ENCODE measurements at places on chromosomes 16 and 17. TPM values are rescaled to one million over a fixed set of nuclear protein-coding genes. Genes with fewer than 3 reads are reported as not detected.

DNA sequence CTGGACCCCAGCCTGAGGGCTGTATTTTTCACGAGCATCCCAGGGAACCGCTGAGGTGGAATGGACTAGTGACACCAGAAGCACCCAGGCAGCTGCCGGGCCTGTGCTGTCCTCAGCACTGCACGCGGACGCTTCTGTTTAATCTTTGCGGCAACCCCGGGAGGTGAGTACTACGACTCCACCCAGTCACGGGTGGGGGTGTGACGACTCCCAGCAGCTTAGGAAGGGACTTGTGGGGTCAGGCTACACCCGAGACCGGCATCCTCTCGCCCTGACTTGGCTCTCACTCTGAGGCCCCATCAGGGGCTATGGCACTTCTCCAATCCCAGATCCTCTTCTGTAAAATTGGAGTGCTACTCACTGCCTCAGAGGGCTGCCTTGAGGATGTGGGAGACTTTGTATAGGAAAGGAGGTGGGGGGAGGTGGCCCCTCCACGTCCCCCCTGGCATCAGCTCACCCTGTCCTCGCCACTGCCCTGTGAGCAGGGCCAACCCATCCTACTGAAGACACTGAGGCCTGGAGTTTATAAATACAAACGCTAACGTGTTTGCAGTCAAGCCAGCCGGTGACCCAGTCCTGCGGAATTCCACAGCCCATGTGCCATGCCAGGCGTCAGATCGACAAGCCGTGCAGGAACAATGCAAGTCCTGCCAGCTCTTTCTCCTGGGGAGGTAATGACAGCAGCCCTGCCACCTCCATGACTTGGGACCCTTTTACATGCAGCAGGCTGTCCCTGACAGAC lies 44.4 kb downstream of the PPL start:
- DNase-seq: no peak

The USP31 gene
- 6.4 TPM for polyA plus RNA-seq

GRCh38 chr17:44797802-44798201 lies 32.3 kb downstream of the GJC1 start:
- no peak for DNase-seq

DNA sequence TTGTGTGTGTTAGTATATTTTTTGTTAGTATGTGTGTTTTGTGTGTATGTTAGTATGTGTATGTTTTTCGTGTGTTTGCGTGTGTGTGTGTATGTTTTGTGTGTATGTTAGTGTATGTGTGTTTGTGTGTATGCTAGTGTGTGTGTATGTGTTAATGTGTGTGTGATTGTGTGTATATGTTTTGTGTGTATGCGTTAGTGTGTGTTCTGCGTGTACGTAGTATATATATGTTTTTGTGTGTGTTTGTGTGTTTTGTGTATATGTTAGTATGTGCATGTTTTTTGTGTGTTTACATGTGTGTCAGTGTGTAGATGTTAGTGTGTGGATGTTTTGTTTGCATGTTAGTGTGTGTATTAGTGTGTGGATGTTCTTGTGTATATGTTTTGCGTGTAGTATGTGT lies 29.6 kb downstream of the RBFOX1 start:
- DNase-seq: no peak

GRCh38 chr16:89422905-89423630 lies 67.3 kb downstream of the ANKRD11 start:
- no peak for DNase-seq

DNA sequence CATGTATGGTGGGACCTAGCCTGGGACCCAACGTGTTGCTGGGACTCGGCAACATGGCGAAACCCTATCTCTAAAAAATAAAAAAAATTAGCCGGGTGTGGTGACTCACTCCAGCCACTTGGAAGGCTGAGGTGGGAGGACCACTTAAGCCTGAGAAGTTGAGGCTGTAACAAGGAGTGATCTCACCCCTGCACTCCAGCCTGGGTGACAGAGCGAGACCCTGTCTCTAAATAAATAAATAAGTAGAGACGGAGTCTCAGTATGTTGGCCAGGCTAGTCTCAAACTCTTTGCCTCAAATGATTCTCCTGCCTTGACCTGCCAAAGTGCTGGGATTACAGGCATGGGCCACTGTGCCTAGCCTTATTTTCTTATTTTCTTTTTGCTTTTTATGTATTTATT lies 10.1 kb upstream of the CNP start:
- DNase-seq: no peak

GRCh38 chr16:77330332-77331042 lies 104.3 kb downstream of the ADAMTS18 start:
- no peak for DNase-seq

DNA sequence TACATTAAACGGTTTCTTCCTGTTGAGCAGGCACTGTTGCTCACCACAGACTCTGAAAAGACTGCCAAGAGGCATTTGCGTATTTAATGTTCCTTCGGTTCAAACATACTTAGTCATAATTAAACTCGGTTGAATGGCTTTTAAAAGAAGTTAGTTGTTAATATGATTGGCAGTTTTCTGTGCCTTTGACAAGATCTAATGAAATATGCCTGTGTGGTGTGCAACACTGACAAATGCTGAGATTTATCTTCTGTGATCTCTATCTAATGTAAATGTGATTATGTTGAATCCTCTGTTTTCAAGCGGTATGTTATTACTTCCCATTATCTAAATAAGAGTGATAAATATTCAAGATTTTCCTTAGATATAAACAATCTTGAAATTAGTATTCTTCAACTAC lies 1046.6 kb downstream of the CDH8 start:
- no peak for DNase-seq

DNA sequence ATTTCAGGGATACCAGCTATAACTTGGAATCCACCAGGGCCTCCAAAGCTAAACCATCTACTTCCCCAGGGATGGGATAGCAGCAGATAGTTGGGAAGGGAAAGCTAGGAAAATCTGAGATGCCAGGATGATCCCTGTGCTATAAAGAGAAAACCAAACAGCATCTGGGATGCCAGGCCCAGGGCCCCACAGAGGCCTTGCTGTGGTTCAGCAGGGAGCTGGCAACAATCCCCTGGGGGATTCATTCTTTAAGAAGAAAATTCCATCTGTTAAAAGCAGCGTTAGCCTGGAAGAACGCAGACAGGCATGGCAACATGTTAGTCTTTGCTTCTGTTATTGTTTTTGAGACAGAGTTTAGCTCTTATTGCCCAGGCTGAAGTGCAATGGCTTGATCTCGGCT lies 16.6 kb downstream of the MYO18A start:
- no peak for DNase-seq

- DNase-seq: no peak
Measured at GRCh38 chr16:78259873-78260272, 160.4 kb downstream of the WWOX start.

DNA sequence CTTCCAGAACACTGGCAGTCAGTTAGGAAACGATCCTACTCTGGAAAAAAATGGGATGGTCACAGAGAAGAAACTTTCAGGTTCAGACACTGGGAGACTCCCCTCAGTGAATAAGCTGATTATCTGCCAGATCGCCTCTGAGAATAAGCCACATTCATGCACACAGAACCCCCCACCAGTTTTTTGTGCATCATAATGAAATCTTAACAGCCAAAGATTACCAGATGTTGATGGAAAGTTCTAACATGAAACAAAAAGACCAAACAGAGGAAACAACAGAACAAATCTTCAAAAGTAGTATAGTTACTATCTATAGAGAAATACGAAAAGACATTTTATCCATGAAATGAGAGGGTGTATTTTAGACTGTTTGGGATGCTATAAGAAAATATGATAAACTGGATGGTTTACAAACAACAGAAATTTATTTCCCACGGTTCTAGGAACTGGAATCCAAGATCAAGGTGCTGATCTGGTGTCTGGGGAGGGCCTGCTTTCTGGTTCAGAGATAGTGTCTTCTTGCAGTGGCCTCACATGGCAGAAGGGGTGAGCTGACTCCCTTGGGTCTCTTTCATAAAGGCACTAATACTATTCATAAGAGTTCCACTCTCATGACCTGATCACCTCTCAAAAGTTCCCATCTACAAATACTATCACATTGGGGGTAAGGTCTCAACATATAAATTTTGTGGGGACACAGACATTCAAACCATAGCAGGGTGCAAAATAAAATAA lies 8.0 kb upstream of the AMZ2 start:
- DNase-seq: no peak

- no peak for DNase-seq
Measured at GRCh38 chr16:78884204-78884603, 716.3 kb downstream of the MAF start.

GRCh38 chr16:5885521-5885920 lies 787.9 kb upstream of the EEF2KMT start:
- no peak for DNase-seq

The TLCD3A gene
- polyA plus RNA-seq: 28.0 TPM

The TOX3 gene
- polyA plus RNA-seq: 31.7 TPM

DNA sequence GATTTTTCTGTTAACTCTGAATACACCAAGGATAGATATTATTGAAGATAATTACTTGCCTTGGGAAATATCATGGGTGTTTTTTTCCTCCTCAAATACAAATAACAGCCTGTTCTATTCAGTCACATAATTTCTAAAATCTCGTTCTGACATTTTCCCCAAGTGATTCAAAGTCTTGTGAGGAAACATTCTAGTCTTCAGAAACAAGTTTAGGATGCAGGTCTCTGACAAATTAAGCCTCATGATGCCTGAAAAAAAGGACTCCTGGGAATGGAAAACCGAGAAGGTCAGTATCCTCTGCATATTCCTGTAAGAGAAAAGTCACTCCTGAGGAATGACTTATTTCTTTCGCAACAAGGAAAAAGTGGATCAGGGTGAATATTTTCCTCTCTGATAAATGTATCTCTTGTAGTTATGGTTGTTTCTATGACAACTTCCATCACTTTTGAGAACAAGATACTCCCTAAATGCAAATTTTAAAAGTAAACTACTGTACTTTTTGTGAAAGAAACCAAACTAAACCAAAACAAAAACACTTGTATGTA lies 384.6 kb downstream of the CNTNAP4 start:
- DNase-seq: no peak

The EFCAB13 gene
- polyA plus RNA-seq: 16.5 TPM

The PYY gene
- polyA plus RNA-seq: 0.25 TPM

DNA sequence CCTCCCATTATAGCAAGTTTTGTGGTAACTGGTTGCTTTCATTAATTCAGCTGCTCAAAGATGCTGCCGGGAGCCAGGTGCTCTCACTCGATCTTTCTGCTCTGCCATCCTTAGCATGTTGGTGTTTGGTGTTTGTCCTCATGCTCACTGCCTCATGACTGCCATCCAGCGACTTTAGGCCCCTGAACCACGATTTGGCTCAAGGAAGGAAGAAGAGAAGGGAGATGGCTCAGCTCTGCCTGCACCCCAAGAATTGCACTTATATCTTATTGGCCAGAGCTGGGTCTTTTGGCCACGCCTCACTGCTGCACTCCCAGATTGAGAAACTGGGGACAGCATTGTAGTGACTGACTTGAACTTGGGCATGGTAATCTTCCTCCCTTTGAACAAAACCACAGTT lies 52.7 kb downstream of the ARSG start:
- no peak for DNase-seq

- no peak for DNase-seq
Measured at GRCh38 chr17:6627019-6627418, 13.5 kb downstream of the KIAA0753 start.

DNA sequence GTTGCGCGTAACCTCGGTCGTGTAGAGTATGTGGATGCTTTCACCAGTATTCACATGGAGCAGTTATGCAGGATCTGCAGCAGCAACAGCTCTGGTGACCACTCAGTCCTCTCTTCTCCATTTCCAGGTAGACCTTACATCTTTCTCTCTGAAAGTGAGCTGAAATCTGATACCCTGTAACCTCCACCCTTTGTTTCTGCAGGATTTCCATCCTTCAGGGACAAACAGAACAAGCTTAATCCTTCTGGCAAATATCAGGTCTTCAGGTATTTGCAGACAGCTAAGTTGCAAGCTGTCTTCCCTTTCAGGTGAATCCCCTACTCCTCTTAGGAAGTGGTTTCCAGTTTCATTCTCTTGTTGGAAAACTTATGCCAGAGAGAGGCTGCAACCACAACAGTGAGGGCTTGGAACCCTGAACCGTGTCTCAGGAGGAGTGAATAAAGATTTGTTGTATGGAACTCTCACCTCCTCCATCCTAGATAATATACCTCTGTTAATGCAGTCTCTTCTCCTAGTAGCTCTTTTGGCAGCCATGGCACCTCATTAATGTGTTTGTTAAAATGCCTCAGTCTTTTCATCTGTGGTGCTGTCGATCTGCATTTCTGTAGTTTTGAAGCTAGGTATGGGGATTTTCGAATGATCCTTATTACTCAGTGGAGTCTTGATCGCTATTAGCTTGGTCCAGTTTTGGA lies 172.5 kb downstream of the PRKCA start:
- no peak for DNase-seq

DNA sequence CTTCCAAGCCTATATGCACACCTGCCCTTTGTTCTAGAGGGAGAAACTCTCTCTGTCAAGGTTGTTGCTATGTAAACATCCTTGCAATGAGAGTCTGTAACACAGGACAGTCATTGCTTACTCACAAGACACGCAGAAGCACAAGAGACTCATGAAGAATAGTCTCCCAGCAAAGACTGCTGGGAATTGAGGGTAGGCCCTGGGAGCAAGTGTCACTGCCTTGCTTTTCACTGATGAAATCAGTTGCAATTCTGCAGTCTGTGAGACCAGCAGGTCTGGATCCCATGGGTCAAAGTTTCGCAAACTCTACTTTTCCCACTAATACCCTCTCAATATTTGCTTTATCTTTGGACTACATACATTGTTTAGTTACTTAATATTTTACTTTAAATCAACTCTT lies 177.4 kb downstream of the FTO start:
- DNase-seq: no peak

DNA sequence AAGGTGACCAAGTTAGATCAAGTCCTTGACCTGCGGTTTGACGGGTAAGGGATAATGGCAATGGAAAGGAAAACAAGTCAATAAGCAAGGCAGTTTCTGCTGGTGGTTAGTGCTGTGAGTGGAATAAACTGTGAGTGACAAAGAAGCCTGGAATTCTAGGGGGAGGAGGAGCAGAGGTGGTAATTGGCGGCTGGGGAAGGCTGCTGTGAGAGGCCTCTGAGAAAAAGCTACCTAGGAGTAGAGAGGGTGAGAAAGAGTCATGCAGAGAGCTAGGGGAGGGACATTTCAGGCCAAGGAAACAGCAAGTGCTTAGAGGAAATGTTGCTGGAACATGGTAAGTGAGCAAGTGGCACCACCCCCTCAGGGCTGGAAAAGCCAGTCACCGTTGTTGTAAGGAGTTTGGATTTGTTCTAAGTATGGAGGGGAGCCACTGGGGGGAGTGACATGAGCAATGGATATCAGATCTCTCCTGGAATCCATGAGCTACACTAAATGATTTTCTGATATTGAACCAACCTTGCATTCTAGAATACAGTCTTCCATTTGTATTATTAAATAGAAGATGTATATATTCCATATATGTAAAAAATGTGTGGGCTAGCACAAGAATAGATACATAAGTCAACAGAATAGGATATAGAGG lies 6.7 kb downstream of the NLRC3 start:
- DNase-seq: no peak

The STX1B gene
- 2.7 TPM for polyA plus RNA-seq

DNA sequence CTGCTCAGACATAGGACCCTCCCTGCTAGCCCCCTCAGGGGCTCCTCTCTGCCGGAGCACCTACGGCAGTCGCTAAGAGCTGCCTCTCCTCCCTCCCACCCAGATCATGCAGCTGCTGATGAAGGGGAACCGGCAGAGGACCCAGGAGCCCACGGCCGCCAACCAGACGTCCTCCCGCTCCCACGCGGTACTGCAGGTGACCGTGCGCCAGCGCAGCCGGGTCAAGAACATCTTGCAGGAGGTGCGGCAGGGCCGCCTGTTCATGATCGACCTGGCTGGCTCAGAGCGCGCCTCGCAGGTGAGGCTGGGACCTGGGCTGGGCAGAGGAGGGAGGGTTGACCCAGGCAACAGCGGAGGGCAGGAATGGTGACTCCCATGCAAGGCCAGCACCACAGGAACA lies 17.0 kb downstream of the BTBD17 start:
- no peak for DNase-seq

Measured in renal cortex interstitium (tissue), 15 donors.